Caco-2 (cell line): ENCODE measurements at places on chromosomes 12 and 14. TPM values are rescaled to one million over a fixed set of nuclear protein-coding genes. Genes with fewer than 3 reads are reported as not detected.

DNA sequence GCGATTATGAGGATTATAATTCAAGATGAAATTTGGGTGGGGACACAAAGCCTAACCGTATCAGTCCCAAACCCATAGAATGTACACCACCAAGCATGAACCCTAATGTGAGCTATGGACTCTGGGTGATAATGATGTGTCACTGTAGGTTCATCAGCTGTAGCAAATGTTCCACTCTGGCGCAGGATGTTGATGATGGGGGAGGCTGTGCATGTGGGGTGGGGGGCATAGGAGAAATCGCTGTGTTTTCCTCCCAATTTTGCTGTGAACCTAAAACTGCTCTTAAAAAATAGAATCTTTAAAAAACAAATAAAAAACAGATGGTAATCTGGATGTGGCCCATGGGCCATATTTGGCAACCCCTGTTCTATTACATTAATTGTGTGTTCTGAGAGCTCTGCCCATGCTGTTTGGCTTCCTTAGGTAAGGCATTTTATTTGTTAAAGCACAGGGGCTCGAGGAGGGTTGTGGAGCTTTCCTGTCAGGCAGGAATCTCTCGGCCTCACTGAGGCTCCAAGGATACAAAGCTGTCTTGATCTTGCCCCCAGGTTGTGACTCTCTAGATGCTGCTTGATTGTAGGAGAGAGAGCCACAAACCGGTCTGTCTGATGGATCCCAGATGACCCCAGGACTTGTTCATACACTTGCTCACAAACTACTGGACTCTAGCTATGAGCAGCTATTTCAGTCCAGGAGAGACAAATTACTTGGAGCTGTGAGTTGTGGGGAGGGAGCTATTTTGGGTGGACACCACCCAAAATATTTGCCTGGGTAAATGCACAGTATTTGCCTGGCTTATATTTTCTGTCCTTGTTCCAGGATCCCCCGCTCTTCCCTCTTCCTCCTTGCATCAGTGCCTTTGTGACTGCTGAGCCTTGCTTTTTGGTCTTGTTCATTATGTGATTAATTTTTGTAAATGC is 340.2 kb downstream of the MED13L start:
- no peak for DNase-seq

- DNase-seq, result no peak
Observed at GRCh38 chr12:64102339-64102738, 119.8 kb downstream of the KICS2 start.

Gene KRT79
- not detected in 2 replicates for total RNA-seq

Gene RAB3IP
- total RNA-seq, result 70.8 and 82.5 TPM in 2 replicates

Gene RASAL1
- total RNA-seq, result not detected in 2 replicates
